ENCODE measurements at places on chromosomes 11 and 22.

- no peak for DNase-seq
Observed at GRCh38 chr11:73141031-73141308, 1.1 kb downstream of the FCHSD2 start.

GRCh38 chr11:95254716-95255115 lies 23.7 kb upstream of the SESN3 start:
- DNase-seq = no peak

DNA sequence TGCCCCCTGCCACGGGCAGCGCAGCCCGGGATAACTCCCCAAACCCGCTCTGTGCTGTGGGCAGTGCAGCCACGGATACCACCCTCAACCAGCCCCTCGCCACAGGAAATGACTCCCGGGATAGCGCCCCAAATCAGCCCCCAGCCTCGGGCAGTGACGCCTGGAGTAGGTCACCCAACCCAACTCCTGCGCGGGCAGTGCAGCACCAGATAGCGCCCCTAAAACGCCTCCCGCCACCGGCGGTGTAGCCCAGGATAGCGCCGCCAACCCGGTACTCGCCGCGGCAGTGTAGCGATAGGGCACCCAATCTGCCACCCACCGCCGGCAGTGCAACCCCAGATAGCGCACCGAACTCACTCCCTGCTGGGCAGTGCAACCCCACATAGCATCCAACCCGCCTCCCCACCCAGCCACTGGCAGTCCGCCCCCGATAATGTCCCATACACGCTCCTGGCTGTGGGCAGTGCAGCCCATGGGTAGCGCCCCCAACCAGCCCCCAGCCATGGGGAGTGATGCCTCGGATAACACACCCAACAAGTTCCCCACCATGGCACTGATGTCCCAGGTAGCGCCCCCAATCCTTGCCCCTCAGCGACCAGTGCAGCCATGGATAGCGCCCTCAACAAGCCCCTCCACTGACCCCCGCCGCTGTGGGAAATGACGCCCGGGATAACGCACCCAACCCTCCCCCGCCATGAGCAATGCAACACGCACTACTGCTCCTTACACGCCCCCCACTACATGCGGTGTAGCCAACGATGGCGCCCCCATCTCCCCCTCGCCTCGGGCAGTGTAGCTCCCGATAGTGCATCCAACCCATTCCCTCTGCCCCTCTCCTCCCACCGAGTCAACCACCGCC lies 1.5 kb downstream of the RFPL2 start:
- no peak for DNase-seq

GRCh38 chr11:61776561-61777075 lies 15.8 kb downstream of the TMEM258 start:
- no peak for DNase-seq

DNA sequence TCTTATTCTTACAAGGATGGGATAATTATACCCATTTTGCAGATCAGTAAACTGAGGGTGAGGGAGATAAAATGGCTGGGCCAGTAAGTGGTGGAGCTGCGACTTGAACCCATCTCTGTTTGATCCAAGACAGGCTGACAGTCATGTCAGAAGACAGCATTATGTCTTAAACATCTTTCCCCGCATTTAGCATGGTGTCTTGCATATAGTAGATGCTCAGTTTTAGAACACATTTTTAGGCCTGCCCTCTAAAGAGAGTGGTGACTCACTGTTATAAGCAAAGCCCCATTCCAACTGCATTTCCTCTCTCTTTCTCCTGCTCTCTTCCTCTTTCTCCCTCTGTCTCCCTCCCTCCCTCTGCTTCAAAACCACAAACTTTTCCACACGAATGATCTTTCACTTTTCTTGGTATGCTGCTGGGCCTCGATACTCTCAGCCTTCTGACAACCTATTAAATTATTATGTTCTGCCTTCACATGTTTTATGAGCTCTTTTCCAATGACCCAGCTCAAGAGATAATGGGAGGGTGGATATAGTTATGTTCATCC lies 25.2 kb downstream of the CWC15 start:
- DNase-seq = no peak

GRCh38 chr11:130674686-130675308 lies 226.4 kb downstream of the ADAMTS15 start:
- no peak for DNase-seq

- no peak for DNase-seq
Observed at GRCh38 chr11:117519170-117519569, 191.5 kb downstream of the CEP164 start.

- no peak for DNase-seq
Observed at GRCh38 chr11:118813551-118813950, 22.6 kb upstream of the DDX6 start.

GRCh38 chr22:43126501-43127165 lies 16.1 kb downstream of the BIK start:
- no peak for DNase-seq

DNA sequence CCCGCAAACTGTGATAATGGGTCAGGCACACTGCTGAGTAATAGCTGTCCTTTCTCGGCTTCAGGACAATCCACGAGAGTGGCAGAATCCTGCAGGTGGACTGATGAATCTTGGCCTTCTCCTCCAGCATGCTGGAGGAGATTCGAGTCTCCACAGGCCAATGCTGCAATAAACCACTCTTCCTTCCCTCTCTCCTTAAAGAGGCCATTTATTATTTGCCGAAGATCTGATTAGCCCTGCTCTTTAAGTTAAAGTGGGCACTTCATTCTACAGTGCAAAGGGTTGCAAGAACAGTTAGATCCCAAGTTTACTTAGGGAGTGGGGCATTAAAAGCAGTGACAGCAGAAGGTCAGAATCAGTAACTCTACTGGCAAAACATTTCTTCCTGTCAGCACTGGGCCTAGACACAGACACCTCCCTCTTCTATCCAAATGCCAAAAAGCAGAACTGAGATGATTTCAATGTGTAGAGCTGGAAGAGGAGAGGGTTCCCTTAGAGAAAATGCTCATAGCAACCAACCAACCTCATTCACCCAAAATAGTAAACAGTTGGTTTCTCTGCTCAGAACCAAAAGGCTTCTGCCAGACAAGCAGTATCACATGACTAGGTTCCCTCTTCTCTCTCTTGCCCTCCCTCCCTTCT lies 121.7 kb downstream of the SGSM3 start:
- peak; percentile 59 for DNase-seq

DNA sequence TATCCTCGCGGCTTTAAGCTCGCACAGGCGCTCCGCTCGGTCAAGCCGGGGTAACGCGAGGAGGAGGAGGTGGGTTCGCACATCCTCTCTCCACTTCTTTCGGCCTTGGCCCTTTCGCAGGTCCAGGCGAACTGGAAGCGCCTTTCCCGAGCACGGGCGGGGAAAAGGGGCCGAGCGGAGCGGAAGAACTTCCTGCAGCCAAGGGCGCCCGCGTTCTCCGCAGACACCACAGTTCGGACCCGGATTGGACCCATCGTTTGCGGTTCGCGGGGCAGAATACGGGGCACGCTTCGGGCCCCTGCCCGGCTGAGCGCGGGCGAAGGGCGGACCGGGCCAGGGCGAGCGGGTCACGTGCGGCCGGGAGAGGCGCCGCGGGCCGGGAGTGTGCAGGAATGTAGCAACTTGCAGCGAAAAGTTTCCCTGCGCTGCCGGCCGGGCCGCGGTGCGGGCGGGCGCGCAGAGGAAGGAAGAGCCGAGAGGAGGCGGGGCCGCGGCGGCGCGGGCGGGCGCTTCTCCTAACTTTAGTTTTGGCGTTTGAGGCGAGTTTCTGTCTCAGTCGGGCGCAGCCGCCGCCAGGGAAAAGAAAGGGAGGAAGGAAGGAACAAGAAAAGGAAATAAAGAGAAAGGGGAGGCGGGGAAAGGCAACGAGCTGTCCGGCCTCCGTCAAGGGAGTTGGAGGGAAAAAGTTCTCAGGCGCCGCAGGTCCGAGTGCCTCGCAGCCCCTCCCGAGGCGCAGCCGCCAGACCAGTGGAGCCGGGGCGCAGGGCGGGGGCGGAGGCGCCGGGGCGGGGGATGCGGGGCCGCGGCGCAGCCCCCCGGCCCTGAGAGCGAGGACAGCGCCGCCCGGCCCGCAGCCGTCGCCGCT lies at the start of gene YAP1:
Gene YAP1, plus strand, starts transcription at position 552 of the 865 bp plus-strand sequence. CDS start 402 bp downstream, outside the sequence.
- no peak for DNase-seq

- DNase-seq = no peak
Observed at GRCh38 chr11:78567209-78567608, 7.5 kb downstream of the NARS2 start.

- no peak for DNase-seq
Observed at GRCh38 chr11:12288931-12289666, 88.3 kb upstream of the PARVA start.

DNA sequence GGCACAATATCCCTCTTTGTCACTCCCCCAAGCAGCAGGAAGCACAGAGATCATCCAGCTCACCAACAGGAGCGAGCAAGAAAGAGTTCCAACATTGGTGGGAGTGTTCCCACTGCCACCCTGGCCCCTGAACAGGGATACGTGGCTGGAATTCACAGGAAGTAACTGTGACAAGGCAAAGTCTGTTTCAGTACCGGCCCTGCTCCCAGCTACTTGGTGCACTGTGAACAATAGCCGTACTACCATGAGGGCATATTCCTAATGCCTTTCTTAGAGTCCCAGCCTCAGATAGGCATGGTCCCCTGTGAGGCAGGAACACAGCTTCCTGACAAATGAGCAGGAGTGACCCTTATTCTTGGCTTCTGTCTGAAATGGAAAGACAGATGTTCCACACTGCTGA lies 1.8 kb upstream of the SLC37A2 start:
- DNase-seq = no peak

- DNase-seq = peak; percentile 27
Observed at GRCh38 chr11:66429983-66430602, 8.6 kb downstream of the MRPL11 start.

GRCh38 chr22:46447906-46448305 lies 89.5 kb downstream of the CELSR1 start:
- no peak for DNase-seq

- DNase-seq = no peak
Observed at GRCh38 chr11:8477151-8477550, 116.9 kb downstream of the STK33 start.

DNA sequence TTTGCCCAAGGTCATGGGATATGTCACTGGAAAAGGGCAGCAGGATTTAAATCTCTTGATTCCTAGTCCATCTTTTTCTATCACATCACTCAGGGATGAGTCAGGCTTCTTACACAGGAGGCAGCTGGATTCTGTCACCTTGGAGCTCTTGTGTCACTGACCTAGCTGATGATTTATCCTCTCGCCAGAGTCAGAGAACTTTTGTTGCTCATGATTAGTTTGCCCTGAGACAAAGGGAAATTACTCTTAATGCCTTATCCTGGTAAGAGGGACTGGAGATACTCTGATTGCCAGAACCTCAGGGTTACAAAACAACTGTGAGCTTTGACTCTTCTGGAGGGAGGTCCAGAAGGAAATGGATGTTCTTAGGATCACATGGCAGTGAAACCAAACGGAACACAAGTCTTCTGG lies 10.1 kb downstream of the COA4 start:
- DNase-seq = no peak

- no peak for DNase-seq
Observed at GRCh38 chr22:49656291-49656851, 171.3 kb downstream of the BRD1 start.

- no peak for DNase-seq
Observed at GRCh38 chr11:10604340-10604748, 35.9 kb upstream of the LYVE1 start.

DNA sequence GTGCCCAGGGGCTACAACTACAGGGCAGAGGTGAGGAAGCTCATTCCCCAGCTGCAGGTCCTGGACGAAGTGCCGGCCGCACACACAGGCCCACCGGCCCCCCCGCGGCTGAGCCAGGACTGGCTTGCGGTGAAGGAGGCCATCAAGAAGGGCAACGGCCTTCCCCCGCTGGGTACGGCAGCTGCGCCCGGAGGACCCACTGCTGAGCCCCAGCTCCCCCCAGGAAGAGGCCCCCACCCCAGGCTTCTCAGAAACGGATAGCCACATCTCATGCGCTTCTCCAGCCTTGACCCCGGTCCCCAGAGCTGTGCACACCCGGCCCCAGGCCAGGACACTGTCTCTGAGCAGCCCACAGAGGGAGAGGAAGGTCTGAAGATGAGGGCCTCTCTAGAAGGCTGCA lies 9.4 kb downstream of the LMNTD2 start:
- DNase-seq = no peak

GRCh38 chr22:45169591-45170466 lies 6.1 kb downstream of the NUP50 start:
- DNase-seq = peak; percentile 35

DNA sequence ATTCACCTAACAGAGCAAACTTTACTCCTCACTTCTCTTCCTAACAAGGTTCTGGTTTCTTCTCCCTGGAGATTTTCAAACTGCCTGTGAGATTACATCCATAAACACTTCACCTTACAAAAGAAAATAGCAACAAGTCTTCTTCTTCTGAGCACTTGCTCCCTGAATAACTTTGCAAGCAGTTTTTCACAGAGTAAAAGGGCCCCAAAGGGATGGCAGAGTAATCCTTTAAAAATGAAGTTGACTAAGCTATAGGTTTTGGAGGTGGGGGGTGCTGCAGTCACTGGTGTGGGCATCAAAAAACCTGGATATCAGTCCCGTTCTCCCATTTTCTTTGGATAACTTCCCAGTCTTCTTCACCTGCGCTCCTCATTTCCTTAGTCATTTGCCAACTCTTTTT lies 484.9 kb downstream of the MIAT start:
- DNase-seq = no peak

DNA sequence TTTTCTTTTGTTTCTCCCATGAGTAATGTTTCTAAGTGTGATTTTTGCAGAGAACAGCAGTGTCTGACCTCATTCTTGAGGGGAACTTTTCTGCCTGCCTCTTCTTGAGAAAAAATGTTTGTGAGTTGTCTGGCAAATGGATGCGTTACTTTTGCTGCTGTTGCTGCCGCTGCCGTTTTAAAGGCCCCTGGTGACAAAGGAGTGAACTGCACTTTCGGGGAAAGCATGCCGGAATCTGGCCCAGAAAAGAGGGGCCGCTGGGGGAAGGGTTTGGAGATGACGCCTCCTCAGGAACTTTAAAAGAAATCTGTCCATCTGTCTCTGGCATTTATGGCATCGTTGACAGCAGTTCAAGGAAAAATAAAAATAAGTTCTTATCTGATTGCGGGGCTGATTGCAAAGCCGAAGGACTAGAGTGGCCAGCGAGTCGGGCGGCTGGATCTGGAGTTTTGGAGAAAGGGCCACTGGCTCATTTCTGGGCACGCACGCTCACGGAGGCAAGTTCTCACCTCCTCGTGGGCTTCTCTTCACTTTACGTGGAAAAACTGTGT lies 16.5 kb downstream of the ZBTB16 start:
- no peak for DNase-seq

Measured in DMS79 (cell line).